ENCODE measurements at places on chromosomes 7 and 10.

DNA sequence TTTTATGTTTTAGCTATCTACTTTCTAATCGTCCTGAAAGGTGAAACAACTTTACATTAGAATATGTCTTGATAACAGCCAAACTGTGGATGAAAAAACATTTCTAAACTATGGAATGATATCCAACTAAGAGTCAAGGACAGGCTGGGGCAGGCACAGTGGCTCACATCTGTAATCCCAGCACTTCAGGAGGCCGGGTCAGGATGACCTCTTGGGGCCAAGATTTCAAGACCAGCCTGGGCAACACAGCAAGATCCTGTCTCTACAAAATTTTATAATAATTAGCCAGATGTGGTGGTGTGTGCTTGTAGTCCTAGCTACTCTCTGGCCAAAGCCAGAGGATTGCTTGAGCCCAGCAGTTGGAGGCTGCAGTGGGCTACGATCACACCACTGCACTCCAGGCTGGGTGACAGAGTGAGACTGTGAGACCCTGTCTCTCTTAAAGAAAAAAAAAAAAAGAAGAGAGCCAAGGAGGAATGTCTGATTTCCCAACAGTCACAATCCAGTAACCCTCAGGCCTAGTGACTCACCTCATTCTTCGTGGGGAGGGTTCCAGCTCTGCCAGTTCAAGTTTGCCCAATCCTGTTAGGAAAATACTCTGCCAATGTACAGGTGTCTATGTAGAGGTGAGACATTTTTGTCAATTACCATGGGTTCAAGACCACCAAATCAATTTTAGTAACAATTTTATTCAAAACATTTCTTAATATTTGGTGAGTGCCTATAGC is 14.6 kb upstream of the FZD1 start:
- no peak for DNase-seq

DNA sequence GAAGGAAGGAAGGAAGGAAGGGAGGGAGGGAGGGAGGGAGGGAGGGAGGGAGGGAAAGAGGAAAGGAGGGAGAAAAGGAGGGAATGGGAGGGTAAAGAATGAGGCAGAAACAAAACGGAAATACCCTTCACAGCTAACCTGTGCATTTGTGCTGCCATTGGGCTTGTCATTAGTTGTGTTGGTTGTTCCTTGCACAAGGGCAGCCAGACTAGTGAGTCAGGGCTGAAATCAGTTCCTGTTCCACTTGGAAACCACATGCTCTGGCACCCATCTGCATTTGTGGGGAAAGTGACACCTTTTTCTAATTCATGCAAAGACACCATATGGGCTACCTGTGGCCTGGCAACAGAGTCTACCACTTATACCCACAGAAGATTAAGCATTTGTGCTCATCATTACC is 1004.0 kb upstream of the C7orf33 start:
- DNase-seq, result no peak

GRCh38 chr7:38736138-38736537 is 105.0 kb upstream of the AMPH start:
- DNase-seq, result no peak

- DNase-seq, result no peak
Measured at GRCh38 chr7:26441002-26441521, 149.4 kb downstream of the SNX10 start.

- DNase-seq, result no peak
Measured at GRCh38 chr10:102322914-102323313, 72.6 kb upstream of the NFKB2 start.

DNA sequence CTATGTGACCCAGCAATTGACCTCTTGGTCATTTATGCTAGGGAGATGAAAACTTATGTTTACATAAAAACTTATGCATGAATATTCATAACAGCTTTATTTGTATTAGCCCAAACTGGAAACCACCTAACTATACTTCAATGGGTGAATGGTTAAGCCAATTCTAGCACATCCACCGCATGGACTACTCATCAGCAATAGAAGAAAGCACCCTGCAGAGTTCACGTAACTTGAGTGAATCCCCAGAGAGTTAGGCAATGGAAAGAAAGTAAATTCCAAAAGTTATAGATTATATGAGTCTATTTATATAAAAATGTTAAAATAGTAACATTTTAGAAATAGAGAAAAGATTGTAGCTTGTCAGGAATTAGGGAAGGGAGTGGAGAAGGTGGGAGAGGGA is 60.2 kb upstream of the NRG3 start:
- no peak for DNase-seq

DNA sequence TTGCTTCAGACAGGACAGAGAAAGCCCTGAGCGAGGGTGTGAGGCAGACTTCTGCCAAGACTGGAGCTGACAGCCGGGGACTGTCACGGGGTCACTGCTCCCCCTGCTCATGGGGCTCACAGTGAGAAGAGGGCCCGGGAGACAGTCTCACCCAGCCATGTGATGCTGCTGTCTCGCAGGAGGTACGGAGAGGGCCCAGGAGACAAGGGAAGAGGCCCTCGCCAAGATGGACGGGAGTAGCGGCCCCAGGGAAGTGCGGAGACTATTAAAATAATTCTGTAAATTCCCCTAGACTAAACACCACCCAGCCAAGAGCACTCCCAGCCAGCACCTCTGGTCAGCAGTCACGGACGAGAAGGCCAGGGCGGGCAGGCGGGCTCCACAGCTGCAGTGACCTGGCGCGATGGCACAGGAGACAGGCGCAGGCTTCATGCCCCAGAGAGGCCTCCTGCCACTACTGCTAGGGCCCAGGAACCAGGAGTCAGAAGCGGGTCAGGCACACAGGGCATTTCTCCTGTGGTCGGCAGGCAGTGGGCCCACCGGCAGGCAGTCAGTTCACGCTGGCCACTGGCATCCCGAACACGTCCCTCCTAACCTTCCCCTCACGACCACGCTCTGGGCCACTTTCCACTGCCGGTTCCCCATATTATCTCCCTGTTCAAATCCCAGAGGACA is 24.1 kb downstream of the WDR86 start:
- no peak for DNase-seq

GRCh38 chr7:124643311-124643811 is 122.2 kb downstream of the GPR37 start:
- no peak for DNase-seq

- no peak for DNase-seq
Measured at GRCh38 chr10:4385231-4385870, 440.7 kb upstream of the AKR1E2 start.

Measured in activated CD4-positive, alpha-beta T cell treated with anti-CD3 and anti-CD28 coated beads for 24 hours (primary cell).